ENCODE measurements at places on chromosomes 4 and X.
A peak's percentile ranks its signal among the peaks of the same experiment; 100 is the strongest.

DNA sequence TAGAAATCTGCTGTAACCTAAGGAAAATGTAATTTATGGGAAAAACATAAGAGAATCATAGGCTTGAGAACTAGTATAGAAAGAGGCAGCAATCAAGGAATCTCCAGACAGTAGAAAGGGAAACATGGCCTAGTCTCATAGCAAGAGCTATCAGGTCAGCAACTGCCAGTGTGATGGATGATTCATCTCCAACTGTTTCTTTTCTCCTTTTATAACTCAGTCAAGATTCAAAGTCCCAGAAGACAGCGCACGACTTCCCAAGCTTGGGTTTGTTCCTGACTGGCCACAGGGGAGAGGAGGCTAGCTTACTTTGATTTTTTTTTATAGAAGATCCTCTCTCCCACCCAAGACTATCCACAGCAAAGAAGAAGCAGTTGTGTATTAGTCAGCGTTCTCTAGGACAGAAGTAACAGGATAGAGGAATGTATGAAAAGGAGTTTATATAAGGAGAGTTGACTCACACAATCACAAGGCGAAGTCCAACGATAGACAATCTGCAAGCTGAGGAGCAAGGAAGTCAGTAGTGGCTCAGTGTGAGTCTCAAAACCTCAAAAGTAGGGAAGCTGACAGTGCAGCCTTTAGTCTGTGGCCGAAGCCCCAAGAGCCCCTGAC, 181.5 kb downstream of the GC start:
- DNase-seq, result no peak

GRCh38 chrX:67555578-67556203, 11.9 kb downstream of the AR start:
- DNase-seq, result no peak

DNA sequence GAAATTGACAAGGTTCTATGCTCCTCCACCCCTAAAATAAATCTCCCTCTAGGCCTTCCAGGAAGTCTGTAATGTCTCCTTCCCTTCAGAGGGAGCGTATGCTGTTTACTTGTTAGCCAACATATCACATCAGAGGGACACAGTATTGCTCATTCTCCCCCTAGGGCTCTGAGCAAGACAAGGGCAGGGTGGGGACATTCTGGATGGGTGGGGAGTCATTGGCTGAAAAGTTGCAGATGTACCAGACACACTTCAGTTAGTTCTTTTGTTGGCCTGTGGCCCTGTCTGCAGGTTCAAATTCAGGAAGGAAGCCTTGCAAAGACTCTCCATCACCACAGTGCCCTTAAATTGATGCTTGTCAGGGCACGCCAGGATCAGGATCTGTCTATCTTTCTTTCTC, 106.3 kb upstream of the TEX13D start:
- no peak for DNase-seq

DNA sequence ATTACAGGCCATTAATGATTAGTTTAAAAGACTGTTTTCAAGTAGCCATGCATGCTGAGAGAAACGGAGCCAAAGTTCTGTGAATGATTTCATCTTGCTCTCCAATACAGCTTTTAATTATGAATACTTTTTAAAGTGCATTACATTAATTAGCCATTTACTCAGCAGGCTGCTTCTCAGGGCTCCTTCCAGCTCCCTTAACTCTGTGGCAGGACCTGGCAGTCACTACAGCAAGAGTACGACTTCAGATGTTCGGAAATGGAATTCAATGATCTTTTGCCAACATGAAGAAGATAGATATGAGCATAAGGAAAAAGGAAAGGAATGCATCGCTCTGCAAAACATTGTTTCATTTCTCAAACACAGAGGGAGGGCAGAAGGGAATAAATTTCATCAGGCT, 987.2 kb downstream of the PDHA2 start:
- no peak for DNase-seq

- DNase-seq, result no peak
These were observed 2163.0 kb upstream of the AGA start for GRCh38 chr4:179605196-179605595.

DNA sequence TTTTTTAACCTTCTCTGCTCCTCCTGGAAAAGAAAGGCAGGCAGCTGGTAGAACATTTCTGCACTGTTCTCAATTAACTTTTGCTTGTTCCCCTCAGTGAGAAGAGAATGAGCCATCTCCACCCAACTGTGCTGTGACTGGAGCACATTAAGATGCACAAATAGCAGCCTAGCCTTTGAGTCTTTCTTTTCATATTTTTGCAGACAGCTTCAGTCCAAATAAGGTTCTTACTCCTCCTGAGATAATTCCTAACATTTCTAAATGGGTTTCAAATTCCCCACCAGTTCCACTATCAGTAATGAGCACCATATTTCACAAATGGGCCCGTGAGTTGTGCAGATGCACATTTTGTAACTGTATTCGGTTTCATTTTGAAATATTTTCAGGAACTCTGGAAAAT, 118.6 kb downstream of the SPCS3 start:
- DNase-seq, result no peak

DNA sequence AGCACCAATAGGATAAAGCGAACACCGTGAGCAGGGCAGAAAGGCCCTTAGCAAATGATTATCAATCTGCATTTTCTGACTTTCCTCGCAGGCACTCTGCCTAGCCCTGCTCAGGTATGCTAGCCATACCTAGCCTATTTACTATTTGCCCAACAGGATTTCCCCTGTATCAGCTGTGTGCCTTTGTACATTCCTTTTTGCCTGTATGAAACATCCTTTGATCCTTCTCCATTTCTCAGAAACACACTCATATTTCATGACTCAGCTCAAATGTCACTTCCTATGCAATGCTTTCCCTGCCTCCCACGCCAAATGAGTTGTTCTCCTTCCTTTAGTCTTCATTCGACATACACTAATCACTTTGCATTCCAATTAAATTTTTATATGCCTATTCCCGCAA, 37.2 kb downstream of the PCDH7 start:
- DNase-seq, result peak; percentile 42

- no peak for DNase-seq
These were observed 56.3 kb downstream of the SHROOM2 start for GRCh38 chrX:9842541-9842940.

- DNase-seq, result no peak
These were observed 379.6 kb downstream of the ARHGAP24 start for GRCh38 chr4:85854546-85854945.

DNA sequence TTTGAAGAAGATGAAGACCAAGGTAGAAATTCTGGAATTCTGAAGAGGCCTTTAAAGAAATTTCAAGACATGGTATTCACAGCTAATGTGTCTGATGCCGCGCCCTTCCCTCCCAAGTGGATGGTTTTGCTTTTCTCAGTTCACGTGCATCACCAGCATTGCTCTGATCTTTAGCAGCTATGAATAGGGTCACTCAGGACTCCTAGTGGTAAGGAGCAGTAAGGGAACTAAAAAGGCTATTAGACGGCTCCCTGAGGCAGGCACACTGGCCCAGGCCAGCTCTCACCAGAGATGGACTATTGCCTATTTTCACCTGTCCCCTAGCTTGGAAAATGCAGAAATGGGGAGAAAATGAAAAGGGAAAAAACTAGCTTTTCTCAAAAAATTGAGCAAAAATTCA, 447.5 kb upstream of the RASGEF1B start:
- no peak for DNase-seq

- no peak for DNase-seq
These were observed 16.6 kb downstream of the TMEM255A start for GRCh38 chrX:120294651-120295050.

- DNase-seq, result no peak
These were observed 77.7 kb upstream of the DCAF8L1 start for GRCh38 chrX:28058901-28059300.

DNA sequence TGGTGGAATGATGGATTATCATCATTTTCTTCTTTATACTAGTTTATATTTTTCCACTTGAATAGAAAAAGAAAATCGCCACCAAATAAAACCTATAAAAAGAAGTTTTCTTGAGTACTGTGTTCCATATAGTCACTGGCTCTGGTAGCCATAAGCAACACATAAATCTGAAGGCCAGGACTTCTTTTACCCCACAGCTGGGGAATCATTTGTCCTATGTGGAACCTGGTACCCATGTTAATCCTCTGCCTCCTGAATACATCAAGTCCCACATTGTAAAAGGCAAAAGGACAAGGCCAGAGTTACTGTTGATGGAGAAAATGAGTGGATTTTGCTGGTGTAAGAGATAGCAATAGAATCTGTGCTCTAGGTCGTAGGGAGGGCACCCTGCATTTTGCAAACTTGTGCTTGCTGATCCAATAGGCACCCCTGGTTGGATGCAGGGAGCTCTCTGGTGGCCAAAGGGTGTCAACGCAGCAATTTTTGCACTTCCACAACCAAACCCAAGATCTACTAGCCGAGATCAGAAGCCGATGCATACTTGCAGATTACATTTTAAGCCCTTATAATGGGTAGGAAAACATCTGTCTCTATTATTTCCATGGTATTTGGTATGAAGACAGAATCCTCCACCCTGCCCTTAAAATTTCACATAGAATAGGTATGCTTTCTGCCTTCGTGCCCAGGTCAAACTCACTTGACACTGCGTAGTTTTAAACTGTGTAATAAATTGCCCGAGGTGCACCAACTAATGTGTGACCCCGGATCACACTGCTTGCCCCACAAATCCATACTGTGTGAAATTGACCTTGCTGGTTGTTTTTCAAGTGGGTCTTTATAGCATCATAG, 146.2 kb upstream of the SCML1 start:
- peak; percentile 31 for DNase-seq

DNA sequence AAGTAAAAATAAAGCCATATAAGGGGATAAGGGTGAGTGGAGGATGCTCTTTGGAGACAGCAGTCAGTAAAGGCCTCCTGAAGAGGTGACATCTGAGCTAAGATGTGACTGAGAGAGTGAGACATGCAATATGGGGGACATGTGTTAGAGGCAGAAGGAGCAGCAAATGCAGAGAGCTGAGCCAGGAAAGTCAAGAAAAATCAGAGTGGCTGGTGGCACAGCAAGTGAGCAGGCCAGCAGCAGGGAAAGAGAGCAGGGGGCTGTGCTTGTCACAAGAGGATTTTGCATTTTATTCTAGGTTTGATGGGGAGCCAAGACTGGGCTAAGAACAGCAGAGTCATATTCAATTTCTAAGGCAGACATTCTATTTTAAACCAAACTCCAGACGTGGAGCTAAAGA, 394.5 kb downstream of the KCNIP4 start:
- DNase-seq, result no peak

GRCh38 chr4:31071508-31072486, 351.6 kb downstream of the PCDH7 start:
- DNase-seq, result no peak

DNA sequence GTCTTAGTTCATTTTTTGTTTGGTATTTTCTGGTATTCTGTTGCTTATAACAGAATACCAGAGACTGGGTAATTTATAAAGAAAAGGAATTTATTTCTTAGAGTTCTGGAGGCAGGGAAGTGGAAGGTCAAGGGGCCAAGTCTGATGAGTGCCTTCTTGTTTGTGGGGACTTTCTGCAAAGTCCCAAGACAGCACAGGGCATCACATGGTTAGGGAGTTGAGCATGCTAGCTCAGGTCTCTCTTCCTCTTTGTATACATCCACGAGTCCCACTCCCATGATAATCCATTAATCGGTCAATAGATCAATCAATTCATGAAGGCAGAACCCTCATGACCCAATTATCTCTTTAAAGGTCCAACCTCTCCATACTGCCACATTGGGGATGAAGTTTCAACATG, 31.1 kb downstream of the IL13RA1 start:
- DNase-seq, result no peak

DNA sequence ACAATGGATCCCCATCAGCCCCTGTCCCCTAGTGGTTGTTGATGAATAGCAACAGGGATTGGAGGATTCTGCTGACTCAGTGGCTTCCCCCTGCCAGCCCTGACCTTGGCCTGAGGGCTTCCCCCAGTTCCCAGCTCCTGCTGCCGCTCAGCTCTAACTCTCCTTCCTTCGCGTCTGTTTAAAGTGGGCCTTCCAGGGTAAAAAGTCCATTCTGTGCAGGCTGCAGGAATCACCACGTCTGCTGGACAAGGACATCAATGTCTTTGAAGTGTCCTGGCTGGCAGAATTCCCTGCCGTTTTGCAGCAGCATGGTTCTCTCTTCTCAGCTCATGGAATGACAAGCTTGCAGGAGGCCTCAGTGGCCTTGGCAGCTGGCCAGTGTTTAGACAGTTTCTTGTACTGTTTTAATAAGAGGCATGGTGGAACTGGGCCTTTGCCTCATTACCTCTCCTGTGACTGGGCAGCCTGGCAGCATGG, 152.5 kb upstream of the STX18 start:
- no peak for DNase-seq

DNA sequence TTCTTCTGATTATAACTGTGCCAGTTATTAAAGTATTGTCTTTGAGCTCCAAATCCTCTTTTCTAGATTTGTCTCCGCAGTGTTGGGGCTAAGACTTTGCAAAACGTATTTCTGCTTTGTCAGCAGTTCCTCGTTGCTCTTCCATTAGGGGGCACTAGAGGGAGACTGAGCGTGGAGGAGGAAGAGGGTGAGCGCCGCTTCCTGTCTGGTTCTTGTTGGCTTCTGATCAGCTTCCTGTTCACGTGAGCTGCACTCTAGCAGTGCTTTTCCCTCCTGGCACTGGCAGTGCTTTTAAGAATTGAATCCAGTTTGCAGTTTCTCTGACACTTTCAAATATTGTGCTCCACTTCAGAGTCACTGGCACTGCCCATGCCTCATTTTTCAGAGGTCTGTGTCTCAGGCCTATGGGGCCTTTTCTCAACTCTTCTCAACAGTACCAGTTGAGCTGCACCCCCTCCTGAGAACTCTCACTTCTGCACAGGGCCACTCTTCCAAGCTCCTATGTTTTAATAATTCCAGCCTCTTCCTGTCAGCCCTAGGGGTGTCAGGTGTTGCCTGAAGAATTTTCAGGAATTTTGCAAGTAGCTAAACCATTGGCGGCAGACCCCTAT, 54.4 kb upstream of the LCORL start:
- no peak for DNase-seq

GRCh38 chr4:76207549-76207948, 6.1 kb downstream of the SCARB2 start:
- DNase-seq, result no peak

DNA sequence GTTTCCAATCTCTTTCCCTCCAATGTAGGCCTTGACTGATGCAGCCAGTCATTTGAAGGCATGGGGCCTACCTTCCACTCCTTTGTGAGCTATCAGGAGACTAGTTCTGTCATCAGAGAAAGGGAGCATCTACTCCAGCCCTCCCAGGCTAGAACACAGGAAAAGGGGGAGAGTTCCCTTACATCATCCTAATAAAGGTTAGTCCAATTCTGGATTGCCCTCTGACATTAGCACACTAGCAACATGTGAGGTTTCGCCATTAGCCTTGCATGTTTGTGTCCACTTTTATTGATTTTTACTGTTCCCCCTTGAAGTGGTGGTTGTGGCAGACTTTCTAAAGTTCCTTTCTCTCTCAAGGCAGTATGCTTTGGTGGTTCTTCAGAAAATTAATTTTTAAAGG, 67.3 kb downstream of the ZFX start:
- no peak for DNase-seq

GRCh38 chr4:164193676-164194075, 560.3 kb upstream of the SMIM31 start:
- no peak for DNase-seq

Measured in HTR-8/SVneo (cell line).